IMR-90 (cell line): ENCODE measurements at places on chromosomes 5 and 9. TPM values are rescaled to one million over a fixed set of nuclear protein-coding genes. Genes with fewer than 3 reads are reported as not detected.
A peak's percentile ranks its signal among the peaks of the same experiment; 100 is the strongest.

DND1 gene
- total RNA-seq = under 0.01 TPM in 2 replicates

- DNase-seq = no peak
Observed at GRCh38 chr9:95182854-95183563, 134.5 kb downstream of the FANCC start.

DNA sequence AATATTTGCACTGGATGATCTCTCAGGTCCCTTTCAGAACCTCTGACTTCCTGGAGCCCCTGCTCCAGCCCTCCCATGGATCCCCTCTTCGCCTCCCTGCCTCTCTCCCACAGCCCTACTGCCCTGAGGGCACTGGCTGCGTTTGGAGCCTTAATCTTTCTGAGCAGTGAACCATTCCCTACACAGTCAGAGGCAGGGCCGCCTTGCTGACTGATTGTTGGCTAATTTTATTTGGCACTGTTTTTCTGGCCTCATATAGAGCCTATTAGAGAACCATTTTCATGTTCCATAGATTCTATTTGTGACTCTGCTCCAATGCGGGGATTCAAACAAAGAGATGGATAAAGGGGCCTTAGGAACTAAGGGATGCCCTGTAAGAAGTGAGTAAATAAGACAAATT lies 91.1 kb downstream of the BRINP1 start:
- no peak for DNase-seq

DNA sequence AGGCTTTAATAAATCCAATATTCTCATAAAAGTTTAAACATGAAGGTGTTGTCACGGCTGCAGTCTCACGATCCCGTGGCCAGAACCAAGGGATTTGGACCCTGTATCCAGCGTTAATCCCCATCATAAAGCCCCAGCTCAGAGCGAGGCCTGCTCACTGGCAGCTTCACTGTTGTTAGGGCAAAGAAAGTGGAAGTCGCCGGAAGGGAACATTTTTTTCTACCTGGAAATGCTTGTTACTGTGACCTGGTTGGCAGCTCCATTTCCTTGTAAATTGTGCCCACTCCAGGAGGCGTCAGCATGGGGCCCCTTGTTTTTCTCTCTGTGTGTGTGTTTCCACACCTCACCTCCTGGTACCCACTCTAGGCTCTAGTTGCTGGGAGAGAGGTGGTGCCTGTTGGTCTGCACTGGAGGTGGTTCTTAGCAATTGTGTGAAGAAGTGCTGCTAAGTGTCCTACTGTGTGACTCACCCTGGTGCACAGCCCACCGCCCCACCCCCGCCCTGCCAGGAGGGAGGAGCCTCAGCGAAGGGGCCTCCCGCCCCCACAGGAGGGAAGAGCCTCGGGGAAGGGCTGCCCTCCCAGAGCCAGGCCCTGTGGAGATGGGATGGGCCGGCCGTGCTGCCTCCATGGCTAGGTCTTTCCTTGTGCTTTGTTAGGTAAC lies 105.1 kb downstream of the EHMT1 start:
- peak; percentile 18 for DNase-seq

GRCh38 chr9:17251100-17251499 lies 116.3 kb downstream of the CNTLN start:
- no peak for DNase-seq

DNA sequence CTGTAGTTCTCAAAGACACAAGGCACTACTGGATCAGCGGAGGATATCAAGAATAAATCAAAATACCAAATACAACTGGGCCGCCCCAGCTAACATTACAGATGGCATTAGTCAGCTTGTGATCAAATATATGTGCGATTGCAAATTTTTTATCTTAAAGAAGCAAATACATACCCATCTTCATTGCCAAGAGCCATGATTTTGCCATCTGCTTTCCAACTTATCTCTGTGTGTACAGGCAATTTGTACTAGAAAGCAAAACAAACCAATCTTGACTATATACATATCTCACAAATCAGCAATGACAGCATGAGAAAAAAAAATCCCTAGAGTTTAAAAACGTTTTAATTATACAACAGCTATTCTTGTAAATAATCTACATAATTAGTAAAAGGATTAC lies 20.3 kb downstream of the GEMIN5 start:
- no peak for DNase-seq

DNA sequence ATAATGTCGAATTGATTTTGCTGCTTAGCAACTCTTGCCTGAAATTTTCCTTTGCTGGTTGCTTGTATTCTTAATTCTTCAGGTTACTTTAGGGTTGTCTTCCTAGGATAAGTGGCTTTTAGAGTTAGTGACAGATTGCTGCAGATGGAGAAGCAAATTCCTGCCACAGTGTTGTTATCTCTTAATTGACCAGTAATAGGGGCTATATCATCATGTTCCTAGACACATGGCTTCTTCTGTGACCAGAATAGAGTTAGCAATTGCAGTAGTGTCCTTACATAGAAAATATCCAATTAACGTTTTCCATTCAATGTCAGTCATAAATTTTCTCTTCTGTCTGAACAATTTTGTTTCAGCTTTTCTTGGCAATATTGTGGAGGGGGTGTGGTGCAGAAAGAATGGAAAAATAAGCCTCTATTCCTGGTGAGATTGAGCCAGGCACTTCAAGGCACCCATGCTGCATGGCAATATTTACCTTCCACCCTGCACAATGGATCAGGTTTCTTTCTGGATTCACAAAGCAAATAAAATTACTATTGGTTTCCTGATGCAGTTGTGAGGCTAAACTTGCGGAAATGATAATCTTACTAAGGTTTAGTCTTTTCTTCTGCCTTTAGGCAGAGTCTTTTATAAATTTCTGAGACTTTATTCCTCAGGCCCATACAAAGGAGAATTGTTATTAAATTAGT lies 1481.5 kb downstream of the EFNA5 start:
- no peak for DNase-seq
